Muscle of arm (tissue), 14 donors: ENCODE measurements at places on chromosomes 16 and 17. TPM values are rescaled to one million over a fixed set of nuclear protein-coding genes. Genes with fewer than 3 reads are reported as not detected.

Gene SLC6A4
- polyA plus RNA-seq = 4.0 TPM

Gene C16orf74
- polyA plus RNA-seq = 1.6 TPM

Gene CTRB2
- 0.85 TPM for polyA plus RNA-seq

Gene ABCC3
- polyA plus RNA-seq = 0.32 TPM

Gene KRT9
- not detected for polyA plus RNA-seq

Gene TP53TG3D
- polyA plus RNA-seq = 0.97 TPM

Gene ABAT
- not detected for polyA plus RNA-seq

Gene SCNN1G
- 0.21 TPM for polyA plus RNA-seq

Gene CIAPIN1
- polyA plus RNA-seq = 54.5 TPM

Gene SLC6A2
- polyA plus RNA-seq = 1.3 TPM

Gene ENPP7
- not detected for polyA plus RNA-seq

Gene FBXL16
- not detected for polyA plus RNA-seq

Gene TXNL4B
- polyA plus RNA-seq = 13.6 TPM

Gene ACSF2
- 96.0 TPM for polyA plus RNA-seq

Gene RSKR
- polyA plus RNA-seq = 14.7 TPM

Gene LITAFD
- not detected for polyA plus RNA-seq

Gene TLCD1
- polyA plus RNA-seq = 3.4 TPM

Gene C17orf107
- polyA plus RNA-seq = 0.94 TPM

Gene FGF11
- polyA plus RNA-seq = 5.3 TPM

Gene EVI2A
- polyA plus RNA-seq = 1.7 TPM

Gene TBX2
- polyA plus RNA-seq = 9.6 TPM

Gene AATK
- 7.6 TPM for polyA plus RNA-seq

Gene METTL26
- 36.4 TPM for polyA plus RNA-seq

Gene PTX4
- polyA plus RNA-seq = 0.56 TPM

Gene MRPL45
- polyA plus RNA-seq = not detected

Gene HOXB9
- polyA plus RNA-seq = 0.14 TPM

Gene NOXO1
- polyA plus RNA-seq = 1.3 TPM

Gene GABARAP
- 282 TPM for polyA plus RNA-seq

Gene CCL1
- not detected for polyA plus RNA-seq

Gene RPGRIP1L
- 10.6 TPM for polyA plus RNA-seq

Gene CD79B
- 2.5 TPM for polyA plus RNA-seq

Gene ZG16B
- 0.24 TPM for polyA plus RNA-seq

Gene RAP1GAP2
- not detected for polyA plus RNA-seq

Gene TMC7
- 2.1 TPM for polyA plus RNA-seq

Gene TERB1
- not detected for polyA plus RNA-seq

Gene CNGB1
- polyA plus RNA-seq = 0.14 TPM

Gene ODAD4
- polyA plus RNA-seq = 1.2 TPM

Gene CDH16
- polyA plus RNA-seq = 0.12 TPM

Gene CDH8
- 3.3 TPM for polyA plus RNA-seq

Gene PIP4K2B
- 73.8 TPM for polyA plus RNA-seq

Gene TMEM114
- polyA plus RNA-seq = not detected

Gene CACNG5
- polyA plus RNA-seq = not detected

Gene ARL6IP1
- 73.6 TPM for polyA plus RNA-seq

Gene SMARCE1
- polyA plus RNA-seq = 137 TPM

Gene SNRNP25
- polyA plus RNA-seq = 23.6 TPM

Gene WFIKKN2
- polyA plus RNA-seq = 1.6 TPM

Gene KRT17
- polyA plus RNA-seq = not detected

Gene AANAT
- not detected for polyA plus RNA-seq

Gene OTOP2
- polyA plus RNA-seq = not detected
